ENCODE measurements at places on chromosomes 12 and 14. TPM values are rescaled to one million over a fixed set of nuclear protein-coding genes. Genes with fewer than 3 reads are reported as not detected.
A peak's percentile ranks its signal among the peaks of the same experiment; 100 is the strongest.

DNA sequence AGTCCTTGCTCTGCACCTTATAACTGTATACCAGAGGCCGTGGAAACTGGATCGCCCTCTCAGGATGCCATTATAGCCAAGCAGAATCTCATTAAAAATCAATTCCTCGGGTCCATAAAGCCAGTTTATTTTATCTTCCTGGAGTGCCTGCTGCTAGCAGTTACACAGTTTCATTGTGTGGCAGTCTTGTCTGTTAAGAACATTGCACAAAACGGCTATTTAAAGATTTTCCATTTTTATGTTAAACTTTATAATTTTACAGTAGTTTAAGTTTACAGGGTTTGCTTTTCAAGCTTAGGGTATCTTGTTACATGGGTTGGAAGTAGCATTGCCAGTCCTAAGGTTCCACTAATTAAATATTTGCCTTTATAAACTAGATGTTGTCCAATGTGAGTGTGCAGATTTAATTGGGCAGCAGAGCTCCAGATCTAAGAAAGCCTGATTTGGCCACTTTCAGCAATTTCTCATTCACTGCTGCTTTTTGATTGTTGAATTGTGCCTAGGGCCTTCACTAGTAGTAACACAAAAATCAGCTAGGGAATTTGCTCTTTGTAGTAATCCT lies 17.0 kb downstream of the TMEM30B start:
- H3K27me3 ChIP-seq, result peaks cover 25% of the 10 kb centered on the region
- no peaks in the 10 kb centered on the region for H3K4me1 ChIP-seq
- DNase-seq, result no peak

DNA sequence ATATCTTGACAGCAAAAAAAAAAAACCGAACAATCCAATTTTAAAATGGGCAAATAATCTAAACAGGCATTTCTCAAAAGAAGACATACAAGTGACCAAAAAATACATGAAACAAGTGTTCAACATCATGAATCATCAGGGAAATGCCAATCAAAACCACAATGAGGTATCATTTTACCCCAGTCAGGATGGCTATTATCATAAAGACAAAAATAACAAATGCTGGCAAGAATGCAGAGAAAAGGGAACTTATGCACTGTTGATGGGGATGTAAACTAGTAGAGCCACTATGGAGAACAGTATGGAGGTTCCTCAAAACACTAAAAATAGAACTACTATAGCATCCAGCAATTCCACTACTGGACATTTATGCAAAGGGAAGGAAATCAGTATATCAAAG lies 448.2 kb downstream of the RGS6 start:
- DNase-seq, result no peak
- H3K4me1 ChIP-seq, result peaks cover 5% of the 10 kb centered on the region
- peaks cover 14% of the 10 kb centered on the region for H3K27me3 ChIP-seq
- H3K27ac ChIP-seq, result no peak overlapping the region
- H3K36me3 ChIP-seq, result no peaks in the 10 kb centered on the region

GRCh38 chr12:93061473-93062419 lies 132.7 kb upstream of the EEA1 start:
- no peak overlapping the region for H3K27ac ChIP-seq
- H3K36me3 ChIP-seq, result no peaks in the 10 kb centered on the region
- H3K4me1 ChIP-seq, result peaks cover 15% of the 10 kb centered on the region
- peaks cover 32% of the 10 kb centered on the region for H3K27me3 ChIP-seq
- DNase-seq, result no peak

GRCh38 chr14:71658261-71658860 lies 273.9 kb upstream of the RGS6 start:
- peaks cover 33% of the 10 kb centered on the region for H3K36me3 ChIP-seq
- H3K27me3 ChIP-seq, result no peaks in the 10 kb centered on the region
- no peak overlapping the region for H3K27ac ChIP-seq
- no peak for DNase-seq
- no peak overlapping the region for H3K4me3 ChIP-seq
- peaks cover 11% of the 10 kb centered on the region for H3K4me1 ChIP-seq

DNA sequence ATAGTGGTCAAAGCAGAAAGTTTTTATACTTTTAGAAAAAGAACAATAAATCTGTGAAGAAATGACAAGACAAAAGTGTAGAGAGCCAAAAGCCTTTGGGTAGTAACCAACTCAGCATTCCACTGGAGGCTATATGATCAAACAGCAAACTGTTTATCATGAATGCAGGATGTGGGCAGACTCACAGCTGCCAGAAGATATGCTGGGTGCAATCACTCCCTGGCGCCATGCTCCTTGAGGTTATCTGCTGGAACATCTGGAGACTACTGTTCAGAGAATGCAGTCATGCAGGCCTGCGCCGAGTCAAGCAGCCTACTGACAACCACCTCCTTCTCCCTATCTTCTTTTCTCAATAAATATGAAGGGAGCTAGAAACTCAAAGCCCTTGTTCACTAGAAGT lies 49.0 kb upstream of the SLC8A3 start:
- no peaks in the 10 kb centered on the region for H3K36me3 ChIP-seq
- H3K27me3 ChIP-seq, result peaks cover 28% of the 10 kb centered on the region
- no peak overlapping the region for H3K4me3 ChIP-seq
- no peaks in the 10 kb centered on the region for H3K4me1 ChIP-seq
- DNase-seq, result no peak

KRT83 gene
- total RNA-seq, result not detected

- H3K4me3 ChIP-seq, result no peak overlapping the region
- H3K27me3 ChIP-seq, result peaks cover 85% of the 10 kb centered on the region
- no peaks in the 10 kb centered on the region for H3K4me1 ChIP-seq
- no peak overlapping the region for H3K27ac ChIP-seq
These were observed 14.7 kb upstream of the TBX3 start for GRCh38 chr12:114698566-114699163.

RNU4-1 gene
- 1,150 TPM for total RNA-seq

DNA sequence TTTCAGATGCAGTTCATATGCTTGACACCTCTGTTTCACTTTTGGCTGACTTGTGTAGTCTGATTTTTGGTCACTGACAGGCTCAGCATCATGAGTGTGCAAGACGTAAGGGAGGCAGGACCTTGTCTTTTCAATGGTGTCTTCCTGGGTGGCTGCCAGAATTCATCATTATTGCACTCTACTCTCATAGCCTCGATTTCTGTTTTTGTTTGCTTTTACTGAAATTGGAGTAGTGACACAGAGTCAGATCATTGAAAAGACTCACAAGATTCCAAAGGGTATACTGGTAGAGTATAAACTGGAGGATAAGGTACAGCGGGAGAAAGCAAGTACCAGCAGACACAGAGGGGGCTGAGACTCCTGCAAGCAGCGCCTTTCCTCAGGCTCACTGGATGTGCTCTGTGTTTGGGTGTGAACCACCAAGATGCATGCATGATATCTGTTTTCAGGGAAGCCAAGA lies 126.3 kb upstream of the FGD4 start:
- no peak overlapping the region for H3K4me3 ChIP-seq
- no peaks in the 10 kb centered on the region for H3K27me3 ChIP-seq
- H3K36me3 ChIP-seq, result no peaks in the 10 kb centered on the region
- H3K4me1 ChIP-seq, result peaks cover 23% of the 10 kb centered on the region
- H3K27ac ChIP-seq, result peak overlapping the region; percentile 80

DNA sequence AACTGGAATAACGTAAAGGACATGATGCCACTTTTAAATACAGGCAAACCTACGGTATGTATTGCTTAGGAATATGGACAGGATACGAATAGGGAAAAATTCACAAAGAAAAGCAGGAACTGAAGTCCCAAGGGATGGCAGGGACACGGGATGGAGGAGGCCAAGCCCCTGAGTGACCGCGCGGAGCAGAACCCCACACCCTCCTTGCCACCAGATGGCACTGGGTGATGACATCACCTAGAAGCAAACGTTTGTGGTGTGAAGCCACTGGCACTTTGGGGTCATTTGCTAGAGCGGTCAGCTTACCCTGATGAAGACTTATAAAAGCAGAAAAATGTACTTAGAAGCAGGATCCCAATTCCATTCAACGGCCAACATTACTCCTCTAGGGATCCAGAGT lies 9.4 kb downstream of the DHX37 start:
- peaks cover 50% of the 10 kb centered on the region for H3K36me3 ChIP-seq
- H3K27ac ChIP-seq, result no peak overlapping the region
- DNase-seq, result no peak
- no peaks in the 10 kb centered on the region for H3K27me3 ChIP-seq
- H3K4me3 ChIP-seq, result no peak overlapping the region
- H3K4me1 ChIP-seq, result no peaks in the 10 kb centered on the region

Data from activated CD4-positive, alpha-beta T cell treated with anti-CD3 and anti-CD28 coated beads for 36 hours (primary cell).